CD14-positive monocyte (primary cell): ENCODE measurements at places on chromosomes 5 and 9.

GRCh38 chr9:93974151-93974550 is 19.0 kb upstream of the BARX1 start:
- no peak for DNase-seq

DNA sequence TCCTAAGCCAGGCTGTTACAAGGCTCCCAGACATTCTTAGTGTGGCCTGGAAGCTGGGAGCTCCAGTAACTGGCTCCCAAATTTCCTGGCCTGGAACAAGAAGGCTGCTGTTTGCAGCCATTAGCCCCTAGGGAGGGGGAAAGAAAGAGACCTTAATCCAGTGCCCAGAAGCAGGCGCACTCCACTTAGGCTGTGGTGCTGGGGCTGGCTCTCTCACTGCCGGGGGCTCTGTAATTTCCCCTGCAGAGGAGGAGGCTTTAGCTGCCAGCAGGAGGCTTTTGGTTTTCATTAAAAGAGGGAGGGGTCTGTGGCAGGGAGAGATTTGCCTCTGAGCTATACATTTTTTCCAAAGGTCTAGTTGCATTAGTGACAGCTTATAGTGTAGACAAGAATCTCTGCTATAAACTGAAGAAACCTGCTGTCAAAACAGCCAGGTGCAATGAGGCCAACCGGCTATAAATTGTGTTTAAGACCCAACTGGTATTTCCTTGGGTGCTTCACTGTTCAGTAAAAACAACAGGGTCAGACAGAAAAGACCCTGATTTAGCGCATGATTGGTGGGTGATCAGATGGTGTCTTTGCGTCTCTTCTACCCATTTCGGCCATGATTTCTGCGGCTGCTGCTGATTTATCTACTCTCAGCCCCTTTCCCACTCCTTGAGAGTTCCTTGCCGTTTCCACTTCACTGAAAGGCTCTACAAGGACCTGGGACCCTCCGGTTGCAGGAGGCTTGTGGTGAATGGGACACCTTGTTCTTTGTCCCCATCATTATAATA is 254.6 kb downstream of the AOPEP start:
- no peak for DNase-seq

GRCh38 chr5:133459474-133460160 is 152.7 kb downstream of the FSTL4 start:
- DNase-seq: no peak

- DNase-seq: no peak
Measured at GRCh38 chr9:72092820-72093219, 32.4 kb upstream of the C9orf57 start.

DNA sequence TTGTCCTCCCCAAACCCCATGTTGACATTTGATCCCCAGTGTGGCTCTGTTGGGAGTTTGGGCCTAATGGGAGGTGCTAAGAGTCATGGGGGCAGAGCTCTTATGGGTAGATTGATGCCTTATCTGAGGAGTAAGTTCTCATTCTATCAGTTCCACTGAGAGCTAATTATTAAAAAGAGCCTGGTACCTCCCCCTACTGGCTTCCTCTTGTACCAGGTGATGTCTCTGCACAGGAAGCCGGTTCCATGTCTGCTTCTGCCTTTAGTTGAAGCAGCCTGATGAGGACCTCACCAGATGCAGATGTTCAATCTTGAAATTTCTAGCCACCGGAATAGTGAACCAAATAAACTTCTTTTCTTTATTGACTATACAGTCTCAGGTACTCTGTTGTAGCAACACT is 10.8 kb downstream of the GABRB2 start:
- DNase-seq: no peak

GRCh38 chr9:136048560-136049411 is 46.3 kb downstream of the NACC2 start:
- peak; percentile 62 for DNase-seq

DNA sequence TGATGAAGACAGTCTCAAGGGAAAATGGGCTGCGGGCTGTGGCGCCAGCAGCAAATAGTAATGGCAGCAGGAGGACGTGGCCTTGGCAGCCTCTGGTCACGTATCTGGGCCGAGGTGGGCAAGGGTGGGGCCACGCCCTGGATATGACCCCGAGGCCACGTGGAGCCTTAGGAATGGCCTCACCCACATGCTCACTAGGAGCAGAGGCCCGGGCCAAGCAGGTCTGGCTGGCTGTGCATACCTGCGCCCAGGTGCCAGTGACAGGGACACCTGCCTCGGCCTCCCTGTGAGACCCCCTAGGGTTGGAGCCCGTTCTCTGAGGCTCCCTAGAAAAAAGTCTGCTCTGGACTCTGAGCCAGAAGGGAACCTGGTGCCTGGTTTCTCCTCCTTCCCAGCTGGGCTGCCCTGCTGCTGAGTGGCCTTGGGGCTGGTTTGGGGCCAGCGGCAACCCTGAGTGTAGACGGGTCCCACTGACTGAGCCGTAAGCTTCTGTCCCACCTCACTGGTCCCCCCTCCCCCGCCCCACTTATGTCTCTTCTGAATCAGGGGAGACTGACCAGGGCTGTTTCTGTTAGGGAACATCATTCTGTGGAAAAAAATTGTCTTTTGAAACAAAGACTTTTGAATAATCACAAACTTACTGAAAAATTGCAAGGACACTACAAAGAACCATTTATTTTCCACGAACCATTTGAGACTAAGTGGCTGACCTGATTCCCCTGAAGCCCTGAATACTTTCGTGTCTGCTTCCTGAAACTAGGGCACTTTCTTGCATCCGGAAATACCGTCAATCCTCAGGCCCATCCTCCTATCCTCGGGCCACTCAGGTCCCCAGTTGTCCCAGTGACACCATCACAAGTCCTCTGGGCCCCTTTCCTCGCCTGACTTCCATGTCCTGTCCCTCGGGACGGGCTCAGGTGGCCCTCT is 60.8 kb downstream of the WNK2 start:
- no peak for DNase-seq

GRCh38 chr5:45262061-45262590 is 434.1 kb downstream of the HCN1 start:
- no peak for DNase-seq

DNA sequence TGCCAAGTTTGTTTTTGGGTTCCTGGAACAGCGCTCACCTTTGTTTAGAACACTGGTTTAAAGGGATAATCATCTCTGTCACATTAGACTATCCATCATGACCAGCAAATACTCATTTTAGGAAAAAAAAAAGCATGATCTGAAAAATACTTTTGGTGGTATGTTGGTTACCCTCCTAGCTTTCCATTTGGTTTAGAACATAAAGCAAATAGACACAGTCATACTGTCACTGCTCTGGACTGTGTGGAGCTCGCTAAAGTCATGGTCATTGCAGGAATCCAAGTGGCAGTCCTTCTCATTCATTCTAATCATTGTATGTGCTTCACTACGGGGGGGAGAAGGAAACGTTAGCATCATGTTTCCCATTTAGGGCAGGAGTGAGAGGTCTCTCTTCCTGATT is 83.5 kb downstream of the PIK3R1 start:
- no peak for DNase-seq
